Right cardiac atrium (tissue), 5 donors: ENCODE measurements at places on chromosomes 2 and 18. TPM values are rescaled to one million over a fixed set of nuclear protein-coding genes. Genes with fewer than 3 reads are reported as not detected.

DNA sequence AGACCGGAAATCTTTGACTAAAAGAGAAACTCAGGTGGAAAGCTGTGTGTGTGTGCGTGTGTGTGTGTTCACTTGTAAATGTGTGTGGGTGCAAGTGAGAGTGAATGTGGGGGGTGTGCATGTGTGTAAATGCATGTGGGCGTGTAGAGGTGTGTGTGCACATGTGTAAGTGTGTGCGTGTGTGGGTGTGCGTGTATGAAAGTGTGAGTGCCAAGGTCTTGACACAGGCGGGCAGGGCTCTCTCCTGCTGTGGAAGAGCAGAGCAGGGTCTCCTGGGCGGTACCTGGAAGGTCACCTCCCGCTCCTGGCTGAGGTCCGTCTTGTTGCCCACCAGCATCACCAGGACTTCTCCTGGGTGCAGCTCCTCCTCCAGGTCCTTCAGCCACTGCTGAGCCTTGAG lies 10.6 kb downstream of the PRLH start:
- DNase-seq = no peak

GRCh38 chr2:226754821-226755604 lies 44.6 kb downstream of the IRS1 start:
- DNase-seq = no peak

DNA sequence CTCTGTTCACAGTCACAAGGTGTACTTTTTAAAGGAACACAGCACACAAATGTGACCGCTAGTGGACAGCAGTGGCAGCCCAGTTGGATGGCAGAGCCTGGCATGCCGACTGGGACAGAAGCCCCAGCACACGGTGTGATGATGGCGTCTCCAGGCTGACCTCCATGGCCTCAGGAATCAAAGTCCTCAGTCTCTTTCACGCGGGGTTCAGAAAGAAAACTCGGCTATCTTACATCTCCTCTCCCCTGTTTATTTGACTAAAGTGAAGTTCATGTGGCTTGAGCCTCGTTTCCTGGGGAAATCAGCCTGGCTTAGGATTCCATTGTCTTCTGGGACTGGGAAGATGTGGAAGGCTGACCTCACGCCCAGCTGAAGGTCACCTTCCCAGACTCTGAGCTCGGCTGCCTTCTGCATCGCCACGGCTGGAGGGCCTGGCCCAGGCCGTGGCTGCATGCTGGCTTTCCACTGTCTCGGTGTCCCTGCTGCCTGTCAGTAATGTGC lies 56.1 kb downstream of the ASAP2 start:
- DNase-seq = peak; percentile 76

DNA sequence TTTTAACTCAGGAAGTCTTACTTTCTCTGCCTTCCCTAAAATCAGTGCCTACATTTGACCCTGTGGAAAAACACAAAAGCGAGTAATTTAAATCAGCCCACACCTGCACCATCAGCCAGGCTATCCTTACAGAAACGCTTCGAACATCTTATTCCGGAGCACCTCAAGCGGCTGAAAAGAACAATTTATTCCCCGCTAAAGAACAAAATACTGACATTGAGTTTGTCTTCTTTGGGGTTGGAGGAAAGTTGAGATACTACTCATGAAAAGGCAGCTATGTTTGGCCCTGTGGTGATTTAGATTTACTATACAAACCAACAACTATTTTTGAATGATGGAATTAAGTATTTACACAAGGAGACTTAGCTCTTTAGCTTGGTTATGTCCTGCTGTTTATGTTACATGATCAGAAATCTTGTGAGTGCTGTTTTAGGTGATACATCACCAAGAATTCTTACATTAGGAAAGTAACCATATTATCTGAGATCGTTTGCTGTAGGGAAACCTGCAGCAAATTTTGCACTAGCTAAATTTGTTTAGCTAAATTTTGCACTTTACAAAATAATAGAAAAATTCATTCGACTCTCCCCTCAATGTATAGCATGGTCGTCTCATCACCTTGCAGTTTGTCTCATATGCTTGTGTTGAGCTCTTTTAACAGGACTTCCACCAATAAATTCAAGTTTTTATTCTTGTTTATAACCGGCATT lies 158.8 kb upstream of the SIX2 start:
- DNase-seq = no peak

DNA sequence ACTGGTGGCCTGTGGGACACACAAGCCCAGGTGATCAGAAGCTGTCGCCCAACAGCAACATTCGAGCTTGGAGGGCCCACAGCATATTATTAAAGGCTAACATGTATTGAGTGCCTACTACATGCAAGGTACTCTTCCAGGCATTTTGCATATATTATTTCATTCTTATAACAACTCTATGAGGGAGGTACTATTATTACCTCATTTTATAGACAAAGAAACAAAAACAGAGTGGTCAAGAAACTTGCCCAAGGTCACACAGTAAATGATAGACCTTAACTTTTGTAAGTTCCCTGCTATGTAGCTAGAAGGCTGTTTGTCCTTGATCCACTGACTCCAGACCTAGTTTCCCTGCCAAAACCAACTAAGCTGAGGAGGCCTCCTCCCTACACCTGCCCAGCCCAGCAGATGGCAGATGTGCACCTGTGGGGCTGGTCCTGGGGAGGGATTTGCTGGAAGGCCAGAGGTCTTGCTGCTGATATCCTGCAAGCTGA lies 35.7 kb downstream of the KANSL3 start:
- DNase-seq = no peak

- no peak for DNase-seq
These were observed 3.9 kb downstream of the NPAS2 start for GRCh38 chr2:100823665-100824438.

DNA sequence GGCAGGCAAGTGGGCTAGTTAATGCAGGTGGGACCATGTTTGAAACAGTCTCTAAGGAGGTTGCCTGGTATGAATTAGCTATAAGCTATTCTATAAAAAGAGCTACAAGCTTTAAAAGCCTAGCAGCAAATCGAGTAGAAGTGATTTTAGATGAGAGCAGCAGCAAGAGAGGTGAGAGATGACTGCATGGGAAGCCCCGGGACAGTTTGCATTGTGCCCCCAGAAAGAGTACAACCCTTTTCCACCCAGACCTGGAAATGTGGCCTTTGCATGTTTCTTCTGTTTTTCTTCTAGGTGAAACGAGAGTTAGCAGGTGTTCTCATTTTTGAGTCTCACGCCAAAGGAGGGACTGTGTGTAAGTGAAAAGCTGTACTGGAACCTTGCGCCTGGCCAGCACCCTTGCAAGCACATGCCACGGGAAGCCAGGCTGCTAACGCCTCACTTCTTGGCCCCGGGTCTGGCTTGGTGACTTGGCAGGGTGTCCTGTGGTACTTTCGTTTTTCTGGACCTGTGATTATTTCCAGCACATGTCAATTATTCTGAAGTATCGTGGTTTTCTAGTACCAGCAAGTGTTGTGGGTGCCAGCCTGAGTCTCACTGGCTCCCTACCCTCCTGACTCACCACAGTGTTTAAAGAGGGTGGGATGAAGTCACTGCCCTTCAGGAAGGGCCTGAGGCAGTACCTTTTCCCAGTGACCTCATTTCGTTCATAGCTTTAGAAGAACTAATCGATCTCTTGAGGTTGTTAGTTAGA lies 90.3 kb upstream of the MAP3K20 start:
- DNase-seq = no peak

- peak; percentile 39 for DNase-seq
These were observed 13.1 kb downstream of the SEH1L start for GRCh38 chr18:12960853-12961397.

- DNase-seq = peak; percentile 42
These were observed 312.7 kb downstream of the TCF4 start for GRCh38 chr18:55275039-55275901.

DNA sequence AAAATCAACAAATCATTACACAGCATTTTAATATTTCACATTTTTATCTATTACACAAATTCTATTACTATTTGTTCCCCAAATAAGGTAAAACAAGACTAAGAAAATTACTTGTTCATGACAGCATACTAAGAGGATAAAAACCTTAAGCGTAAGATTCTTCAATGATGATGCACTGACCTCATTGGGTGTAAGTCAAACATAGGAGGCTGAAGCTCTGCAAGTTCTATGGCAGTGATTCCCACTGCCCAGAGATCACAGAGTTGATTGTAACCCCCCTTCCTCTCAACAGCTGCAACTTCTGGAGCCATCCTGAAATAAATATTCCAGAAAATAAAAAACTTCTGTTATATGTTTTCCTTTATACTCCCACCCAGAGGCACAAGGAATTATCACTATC lies 82.2 kb upstream of the CDKL4 start:
- DNase-seq = no peak

- peak; percentile 33 for DNase-seq
These were observed 905 bp upstream of the NUP35 start for GRCh38 chr2:183123117-183123958.

DNA sequence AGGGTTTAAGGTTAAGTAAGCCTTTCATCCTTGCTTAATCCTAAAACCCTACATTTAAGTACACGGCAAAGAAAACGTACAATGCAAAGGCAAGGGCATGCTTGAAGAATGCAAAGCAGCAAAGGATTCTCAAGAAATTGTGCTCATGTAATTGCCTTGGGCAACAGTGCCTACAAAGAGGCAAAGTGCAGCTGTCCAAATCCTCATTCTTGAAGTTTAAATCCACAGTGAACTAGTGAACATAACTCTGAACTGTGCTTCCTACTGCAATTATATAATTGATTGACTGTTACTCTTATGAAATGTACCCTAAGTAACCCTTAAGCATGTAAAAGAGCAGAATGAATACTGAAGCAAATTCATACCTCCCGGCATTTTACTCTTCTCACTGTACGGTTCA lies 85.4 kb downstream of the MAP3K20 start:
- DNase-seq = no peak

DNA sequence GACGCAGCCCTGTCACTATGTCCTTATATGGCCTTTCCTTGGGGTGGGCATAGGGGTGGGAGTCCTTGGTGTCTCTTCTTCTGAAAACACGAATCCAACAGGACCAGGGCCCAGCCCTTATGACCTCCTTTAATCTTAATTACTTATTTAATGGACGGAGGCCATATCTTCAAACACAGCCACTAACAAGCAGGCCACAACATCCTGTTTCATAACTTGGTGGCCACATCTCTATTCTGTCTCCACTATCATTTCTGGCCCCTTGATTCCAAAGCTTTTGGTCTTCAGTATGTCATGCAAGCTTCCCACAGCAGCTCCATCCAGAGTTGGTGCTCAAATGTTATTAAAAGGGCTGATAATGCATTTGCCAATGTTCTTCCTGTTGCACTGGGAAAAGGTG lies 287.3 kb upstream of the SMIM21 start:
- DNase-seq = no peak

The SIX3 gene
- not detected for total RNA-seq

The HOXD12 gene
- not detected for total RNA-seq
